ENCODE measurements at places on chromosomes 3 and 15. TPM values are rescaled to one million over a fixed set of nuclear protein-coding genes. Genes with fewer than 3 reads are reported as not detected.

GAP43 gene
- under 0.01 TPM for total RNA-seq

NT5DC2 gene
- total RNA-seq, result 18.0 TPM

ARRDC4 gene
- total RNA-seq, result 39.8 TPM

ECE2 gene
- not detected for total RNA-seq

Data from fibroblast of lung (primary cell).